Activated T-cell treated with anti-CD3 and anti-CD28 coated beads for 48 hours (primary cell): ENCODE measurements at places on chromosomes 6 and 20.

DNA sequence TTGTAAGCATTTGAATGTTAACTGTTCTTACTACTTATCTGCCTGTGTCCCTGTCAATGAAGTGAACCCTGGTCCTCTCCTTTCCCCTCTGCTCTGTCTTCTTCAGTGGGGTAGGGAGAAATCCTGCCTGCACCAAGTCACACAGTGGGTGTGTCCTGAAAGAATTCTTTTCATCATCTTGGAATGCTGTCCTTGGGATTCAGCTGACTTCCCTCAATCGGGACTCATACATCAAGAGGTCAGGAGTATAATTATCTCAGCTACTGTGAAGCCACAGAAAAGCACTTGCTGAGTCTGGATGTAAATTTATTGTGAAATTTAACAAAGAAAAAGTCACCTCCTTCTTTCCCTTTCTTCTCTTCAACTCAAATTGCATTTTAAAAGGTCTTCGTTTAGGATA, 328.5 kb downstream of the SOX4 start:
- DNase-seq = no peak

- DNase-seq = no peak
Measured at GRCh38 chr6:100202417-100203194, 208.6 kb upstream of the MCHR2 start.

- no peak for DNase-seq
Measured at GRCh38 chr6:144344646-144345045, 59.5 kb downstream of the UTRN start.

DNA sequence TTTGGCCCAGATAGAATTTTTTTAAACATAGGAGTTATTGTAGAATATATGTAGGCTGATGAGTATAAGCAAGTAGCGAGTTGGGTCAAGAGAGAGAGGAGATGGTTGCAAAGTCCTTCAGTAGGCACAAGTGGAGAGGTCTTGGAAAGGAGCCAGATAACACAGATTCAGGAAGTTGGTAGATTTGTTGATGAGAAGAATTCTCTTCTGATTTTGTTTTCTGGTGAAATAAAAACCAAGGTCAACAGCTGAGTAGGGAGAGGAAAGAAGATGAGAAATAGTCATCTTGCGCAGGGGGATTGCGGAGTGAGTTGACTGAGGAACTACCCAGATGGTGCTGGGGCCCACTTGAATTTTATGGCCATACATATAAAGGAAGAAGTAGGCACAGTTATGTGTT, 17.4 kb upstream of the CD83 start:
- DNase-seq = no peak

DNA sequence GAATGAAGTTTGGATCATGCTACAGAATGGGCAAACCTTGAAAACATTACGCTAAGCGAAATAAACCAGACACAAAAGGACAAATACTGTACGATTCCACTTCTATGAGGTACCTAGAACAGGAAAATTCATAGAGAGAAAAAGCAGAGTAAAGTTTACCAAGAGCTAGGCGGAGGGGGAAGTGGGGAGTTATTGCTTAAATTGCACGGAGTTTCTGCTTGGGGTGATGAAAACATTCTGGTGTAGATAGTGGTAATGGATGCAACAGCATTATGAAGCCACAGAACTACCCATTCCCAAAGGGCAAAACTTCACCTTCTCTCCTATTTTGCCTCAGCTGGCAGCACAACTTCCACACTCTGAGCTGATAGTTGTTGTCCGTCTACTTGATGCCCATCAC, 6.4 kb upstream of the PDYN start:
- DNase-seq = no peak

GRCh38 chr20:41738604-41739206, 120.5 kb upstream of the CHD6 start:
- peak; percentile 36 for DNase-seq
